ENCODE measurements at places on chromosomes 2 and 18.

DNA sequence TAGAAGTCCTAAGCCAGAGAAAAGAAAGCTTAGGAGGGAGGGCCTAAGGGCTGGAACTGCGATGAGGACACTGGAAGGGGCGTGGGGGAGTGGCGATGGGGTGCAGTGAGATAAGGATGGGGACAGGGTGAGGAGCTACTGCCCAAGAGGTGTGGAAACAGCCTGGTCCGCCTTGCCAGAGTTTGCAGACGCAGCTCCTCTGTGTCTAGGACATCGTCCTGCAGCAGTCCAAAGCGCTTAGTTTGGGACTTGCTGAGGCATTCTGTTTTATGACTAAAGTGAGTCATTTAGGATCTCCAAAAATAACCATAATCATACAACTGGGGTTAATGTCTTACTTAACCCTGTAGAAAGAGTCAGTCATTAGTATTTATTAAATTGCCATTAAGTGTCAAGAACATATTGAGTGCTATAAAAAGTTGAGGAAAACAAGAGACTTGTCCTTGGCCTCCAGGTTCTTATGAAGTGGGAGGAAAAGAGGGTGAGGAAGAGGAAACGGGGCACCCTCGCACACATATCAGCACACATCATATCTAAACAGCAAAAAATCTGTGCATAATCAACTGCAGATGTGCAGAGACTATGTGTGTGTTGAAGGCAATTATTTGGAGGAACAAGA is 74.8 kb downstream of the CDK15 start:
- peak; percentile 58 for DNase-seq

DNA sequence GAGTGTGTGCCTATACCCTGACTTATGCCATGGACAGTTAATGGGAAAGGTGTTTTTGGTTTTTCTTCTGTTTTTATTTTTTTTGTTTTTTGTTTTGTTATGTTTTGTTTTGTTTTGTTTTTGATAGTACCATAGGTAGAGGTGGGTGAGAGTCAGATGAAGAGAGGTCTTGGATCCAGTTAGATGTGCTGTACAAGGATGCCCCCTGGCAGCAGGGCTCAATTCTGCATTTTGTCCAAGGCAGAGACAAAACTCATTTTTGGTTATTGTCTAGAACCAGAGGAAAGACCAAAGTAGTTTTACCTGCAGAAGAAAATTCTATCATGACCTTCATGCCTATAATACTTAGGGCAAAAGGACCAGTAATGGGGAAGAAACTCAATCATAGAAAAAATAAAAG is 48.5 kb downstream of the SLC5A7 start:
- no peak for DNase-seq

- no peak for DNase-seq
Measured at GRCh38 chr2:179604598-179604997, 256.8 kb downstream of the ZNF385B start.

DNA sequence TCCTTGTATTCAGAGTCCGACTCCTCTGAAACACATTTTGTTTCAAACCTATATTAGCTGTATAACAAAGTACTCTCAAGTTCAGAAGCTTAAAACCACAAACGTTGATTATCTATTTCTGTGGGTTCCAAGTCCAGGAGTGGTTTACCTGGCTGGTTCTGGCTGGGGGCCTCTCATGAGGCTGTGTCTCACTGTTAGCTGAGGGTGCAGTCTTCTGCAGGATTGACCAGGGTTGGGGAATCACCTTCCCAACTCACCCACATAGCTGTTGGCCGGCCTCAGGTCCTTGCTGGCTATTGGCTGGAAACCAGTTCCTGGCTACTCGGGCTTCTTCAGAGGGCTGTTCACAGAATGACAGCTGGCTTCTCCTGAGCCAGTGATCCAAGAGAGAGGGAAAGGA is 18.0 kb upstream of the ATIC start:
- no peak for DNase-seq

GRCh38 chr2:5748946-5749345 is 56.8 kb downstream of the SOX11 start:
- no peak for DNase-seq

- DNase-seq, result no peak
Measured at GRCh38 chr2:45299361-45299760, 290.1 kb upstream of the SIX2 start.

- peak; percentile 94 for DNase-seq
Measured at GRCh38 chr2:199459286-199460100, 1.8 kb upstream of the SATB2 start.

- no peak for DNase-seq
Measured at GRCh38 chr2:18830962-18831361, 241.6 kb upstream of the NT5C1B start.

DNA sequence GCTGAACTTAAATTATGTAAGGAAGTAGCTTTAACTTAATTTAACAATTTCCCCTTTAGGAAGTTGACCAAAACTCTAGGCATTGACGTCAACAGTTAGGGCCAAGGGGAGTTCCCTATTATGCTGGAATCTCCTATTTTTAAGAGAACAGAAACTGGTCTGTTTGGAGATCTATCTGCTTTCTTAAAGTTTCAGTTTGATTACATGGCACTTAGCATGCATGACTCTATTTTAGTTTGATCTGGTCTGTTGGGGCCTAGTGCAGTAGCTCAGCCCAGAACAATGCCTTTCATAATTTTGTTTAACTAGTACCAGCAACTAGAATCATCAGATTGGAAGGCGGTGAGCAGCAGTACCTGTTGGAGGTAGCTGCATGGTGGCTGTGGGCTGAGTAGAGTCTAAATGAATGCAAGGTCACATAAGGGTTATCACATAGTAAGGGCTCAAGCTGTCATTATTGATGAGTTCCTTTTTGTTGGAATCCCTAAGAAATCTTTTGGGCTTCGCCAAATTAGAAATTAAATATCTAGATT is 60.5 kb upstream of the ZNG1B start:
- no peak for DNase-seq

DNA sequence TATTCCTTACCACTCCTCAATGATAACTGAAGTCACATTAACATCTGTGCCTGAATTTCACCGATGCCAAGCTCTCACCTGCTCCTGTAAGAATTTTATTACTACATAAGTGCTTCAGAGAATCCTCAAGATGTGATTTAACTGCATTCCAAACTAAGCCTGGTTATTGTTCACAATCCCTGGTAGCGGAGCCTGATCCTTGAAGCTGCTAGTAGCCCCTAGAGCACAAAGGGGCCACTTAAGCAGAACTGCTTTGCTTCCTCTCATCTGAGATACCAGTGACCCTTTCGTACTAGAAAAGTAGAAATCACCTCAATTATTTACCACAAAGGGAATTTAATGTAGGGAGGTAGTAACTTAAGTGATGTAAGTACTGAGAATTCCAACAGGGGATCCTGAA is 529.6 kb downstream of the CPS1 start:
- DNase-seq, result no peak

DNA sequence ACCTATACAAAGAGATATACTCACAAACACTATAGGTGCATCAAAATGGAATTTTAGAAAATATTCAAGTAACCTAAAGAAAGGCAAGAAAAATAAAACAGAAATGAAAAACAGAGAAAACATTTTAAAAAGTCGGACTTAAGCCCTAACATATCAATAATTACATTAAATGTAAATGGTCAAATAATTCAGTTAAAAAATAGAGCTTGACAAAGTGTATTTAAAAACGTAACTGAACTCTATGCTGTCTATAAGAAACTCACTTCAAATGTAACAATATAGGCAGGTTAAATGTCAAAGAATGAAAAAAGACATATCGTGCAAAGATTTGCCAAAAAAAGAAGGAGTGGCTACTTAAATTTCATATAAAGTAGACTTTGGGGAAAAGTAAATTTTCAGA is 163.9 kb downstream of the ACOXL start:
- DNase-seq, result no peak

DNA sequence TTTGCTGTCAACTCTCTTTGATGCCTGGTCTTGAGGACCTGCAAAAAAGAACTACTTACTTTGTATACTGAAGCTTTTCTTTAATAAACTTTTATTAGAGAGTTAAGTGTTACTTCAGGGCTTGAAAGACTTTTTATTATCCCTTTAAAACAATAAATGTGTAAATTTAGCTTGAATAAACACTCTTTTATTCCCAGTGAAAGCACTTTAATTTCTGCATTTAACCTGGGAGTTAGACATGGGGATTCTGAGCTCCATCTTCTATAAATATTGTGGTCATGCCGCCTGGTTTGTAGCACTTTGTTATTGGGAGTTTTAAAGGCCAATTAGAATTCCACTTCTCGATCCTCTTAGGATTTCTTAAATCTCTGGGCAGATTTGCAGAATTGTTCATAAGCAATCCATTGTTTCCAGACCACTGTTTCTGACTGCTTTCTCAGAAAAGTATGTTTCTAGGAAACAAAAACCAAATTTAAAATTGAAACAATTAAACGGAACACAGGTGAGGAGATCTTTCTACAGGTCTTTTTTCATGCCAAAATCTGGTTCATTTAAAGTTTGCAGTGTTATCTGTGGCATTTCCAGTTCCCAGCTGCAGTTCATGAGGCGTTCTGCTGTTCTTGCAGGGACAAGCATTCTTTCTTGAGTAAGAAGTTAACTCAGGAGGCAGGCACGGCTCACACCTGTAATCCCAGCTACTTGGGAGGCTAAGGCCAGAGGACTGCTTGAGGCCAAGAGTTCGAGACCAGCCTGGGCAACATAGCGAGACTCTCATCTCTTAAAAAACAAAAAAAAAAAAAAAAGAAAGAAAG is 18.1 kb upstream of the E2F6 start:
- no peak for DNase-seq

GRCh38 chr2:155310589-155310988 is 612.1 kb downstream of the KCNJ3 start:
- DNase-seq, result peak; percentile 54

GRCh38 chr2:105849431-105850179 is 104.9 kb downstream of the NCK2 start:
- no peak for DNase-seq

DNA sequence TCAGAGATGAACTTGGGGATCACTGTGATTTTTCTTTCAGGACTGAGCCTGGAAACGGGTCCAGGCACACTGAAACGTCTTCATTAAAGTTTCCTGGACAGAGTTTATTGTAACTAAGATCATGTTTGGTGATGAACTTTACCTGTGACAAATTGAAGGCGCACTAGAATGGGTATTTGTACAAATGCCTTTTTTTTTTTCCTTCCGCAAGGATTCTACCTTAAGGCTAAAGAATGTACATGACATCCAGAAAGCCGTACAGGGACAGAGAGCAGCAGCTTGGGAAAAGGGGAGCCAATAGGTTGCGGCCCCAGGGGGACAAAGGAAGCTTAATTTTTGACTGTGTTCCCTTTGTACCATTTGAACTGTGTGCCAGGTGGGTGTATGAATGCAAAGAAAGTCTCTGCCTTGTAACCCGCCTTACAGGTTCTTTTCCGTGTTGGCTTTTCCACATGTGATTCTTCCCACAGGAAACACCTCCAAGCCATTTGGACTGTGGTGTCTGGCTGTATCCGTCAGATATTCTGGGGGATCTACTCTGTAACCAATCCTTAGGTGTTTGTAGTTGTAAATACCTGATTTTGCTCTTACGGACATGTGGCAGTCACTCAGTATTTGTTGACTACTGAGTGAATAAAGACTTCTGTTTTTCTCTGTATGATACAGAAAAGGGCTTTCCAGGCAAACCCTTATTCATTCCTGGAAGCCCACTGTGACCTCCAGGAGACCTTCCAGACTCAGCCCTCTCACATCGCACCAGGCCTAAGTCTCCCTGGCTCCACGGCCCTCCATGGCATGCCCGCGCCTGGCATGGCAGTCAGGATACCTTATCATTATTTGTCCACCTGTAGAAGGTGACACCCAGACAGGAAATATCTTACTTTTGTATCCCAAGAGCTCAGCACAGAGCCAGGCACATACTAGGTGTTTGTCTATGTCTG is 1.1 kb downstream of the LRRFIP1 start:
- no peak for DNase-seq

DNA sequence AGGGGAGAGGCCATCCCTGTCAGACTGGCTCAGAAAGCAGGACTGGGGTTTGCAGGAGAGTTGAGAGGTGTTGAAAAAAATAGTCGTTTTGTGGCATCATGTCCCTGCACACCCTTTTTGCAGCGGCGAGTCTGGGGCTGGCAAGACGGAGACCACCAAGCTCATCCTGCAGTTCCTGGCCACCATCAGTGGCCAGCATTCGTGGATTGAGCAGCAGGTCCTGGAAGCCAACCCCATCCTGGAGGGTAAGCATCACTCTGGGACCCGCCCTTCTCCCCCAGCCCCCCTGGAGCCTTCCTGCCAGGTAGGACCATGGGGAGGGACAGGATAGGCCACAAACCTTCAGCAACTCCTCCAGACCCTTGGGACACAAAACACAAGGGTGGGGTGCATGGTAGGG is 34.2 kb downstream of the MYO7B start:
- DNase-seq, result no peak

DNA sequence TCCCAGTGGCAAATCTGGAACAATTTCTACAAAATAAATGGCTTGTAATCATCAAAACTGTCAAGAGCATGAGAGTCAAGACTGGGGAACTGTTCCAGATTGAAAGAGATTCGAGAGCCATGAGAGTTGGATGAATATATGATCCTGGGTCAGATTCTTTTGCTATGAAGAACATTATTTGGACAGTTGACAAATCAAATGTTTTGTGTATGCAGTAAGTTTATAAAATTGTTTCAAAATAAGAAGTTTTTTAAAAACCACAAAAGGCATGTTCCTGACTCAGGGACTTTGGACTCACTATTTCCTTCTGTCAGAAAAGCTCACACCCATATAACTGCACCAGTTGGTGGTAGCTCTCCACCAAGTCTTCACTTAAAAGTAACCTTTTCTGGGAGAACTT is 38.5 kb downstream of the ROCK2 start:
- DNase-seq, result no peak

DNA sequence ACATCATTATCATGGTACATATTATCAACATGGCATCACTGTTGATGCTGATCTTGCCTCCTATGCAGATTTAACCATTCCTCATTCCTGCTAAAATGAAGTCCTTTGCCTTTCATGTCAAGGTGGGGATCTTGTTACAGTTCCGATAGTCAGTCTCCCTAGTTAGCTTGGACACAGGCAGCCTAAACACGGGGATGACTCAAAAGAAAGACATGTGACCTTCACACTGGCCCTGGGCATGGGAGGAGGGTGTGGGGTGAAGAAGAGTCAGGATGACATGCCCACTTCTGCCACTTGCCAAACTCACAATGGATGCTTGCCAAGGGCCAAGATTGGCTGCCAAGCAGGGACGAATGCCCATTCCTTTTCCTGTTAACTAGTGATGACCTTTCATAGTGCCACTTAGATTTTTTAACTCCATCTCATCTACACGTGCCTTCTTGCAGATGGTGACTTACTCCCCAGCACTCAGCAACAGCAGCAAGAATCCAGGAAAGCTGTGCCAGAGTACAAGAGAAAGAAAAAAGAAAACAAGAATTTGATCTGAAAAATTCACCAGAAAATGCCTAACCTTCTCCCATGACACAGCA is 13.9 kb upstream of the SLC1A4 start:
- DNase-seq, result no peak

GRCh38 chr2:166942377-166942776 is 54.1 kb downstream of the XIRP2 start:
- no peak for DNase-seq

- DNase-seq, result no peak
Measured at GRCh38 chr2:36381993-36382392, 26.4 kb downstream of the CRIM1 start.

GRCh38 chr2:35099342-35099741 is 1256.2 kb upstream of the CRIM1 start:
- DNase-seq, result peak; percentile 2
